ENCODE measurements at places on chromosomes 5 and 9.

DNA sequence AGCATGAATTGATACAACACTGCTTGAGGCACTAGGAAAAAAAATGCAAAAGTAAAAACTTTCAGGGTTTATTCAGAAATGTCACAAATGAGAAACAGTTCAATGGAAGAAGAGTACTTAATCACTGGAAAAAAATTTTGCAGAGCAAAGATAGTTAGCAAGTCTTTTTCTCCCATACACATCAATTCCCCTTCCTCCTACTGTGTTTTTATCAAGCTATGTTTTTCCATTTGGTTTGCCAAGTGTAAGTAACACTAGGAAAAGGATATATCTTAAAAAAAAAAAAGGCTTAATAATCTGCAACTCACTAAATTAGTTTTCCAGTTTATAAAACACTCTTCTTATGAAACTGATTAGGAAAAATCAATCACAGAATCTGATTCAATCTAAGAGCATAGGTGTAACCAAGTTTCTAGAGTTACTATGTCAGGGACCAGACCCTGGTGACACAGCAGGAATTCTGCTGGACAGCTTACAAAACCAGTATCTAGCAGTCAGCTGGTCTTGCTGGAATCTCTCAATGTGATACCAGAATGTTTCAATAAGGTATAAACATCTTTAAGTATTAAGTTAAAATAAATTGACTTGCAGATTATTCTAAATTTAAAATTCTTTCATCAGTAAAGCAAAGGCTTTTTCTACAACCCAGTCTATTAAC, 34.7 kb downstream of the RNF145 start:
- no peak for DNase-seq

DNA sequence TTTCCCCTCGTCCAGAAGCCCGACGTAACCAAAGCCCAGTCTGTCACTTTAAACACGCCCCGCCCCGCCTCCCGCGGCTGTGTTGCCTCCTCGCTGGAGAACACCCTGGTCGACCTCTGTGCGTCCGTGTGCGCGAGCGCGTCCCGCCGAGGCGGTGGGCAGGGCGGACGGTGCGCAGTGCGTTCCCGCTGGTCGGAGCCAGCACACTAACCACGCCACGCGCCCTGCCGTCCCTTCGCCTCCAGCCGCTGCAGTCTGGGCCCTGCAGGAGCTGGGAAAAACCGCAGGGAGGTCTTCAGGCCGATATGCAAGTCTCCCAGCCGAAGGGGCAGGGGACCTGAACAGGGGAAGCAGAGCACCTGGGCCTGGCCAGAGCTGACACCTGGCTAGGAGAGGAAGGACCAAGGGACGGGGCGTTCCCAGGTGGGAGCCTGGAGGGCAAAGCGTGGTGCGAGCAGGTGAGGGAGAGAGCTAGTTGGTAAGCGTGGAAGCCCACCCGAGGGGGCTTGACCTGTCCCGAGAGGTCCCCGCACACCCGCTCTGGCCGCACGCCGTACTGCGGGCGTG, 1.3 kb upstream of the PHPT1 start:
- DNase-seq: no peak

GRCh38 chr5:177510567-177511053, 984 bp upstream of the DOK3 start:
- DNase-seq: no peak

- no peak for DNase-seq
Observed at GRCh38 chr9:21974722-21975409, 19.3 kb downstream of the CDKN2A start.

DNA sequence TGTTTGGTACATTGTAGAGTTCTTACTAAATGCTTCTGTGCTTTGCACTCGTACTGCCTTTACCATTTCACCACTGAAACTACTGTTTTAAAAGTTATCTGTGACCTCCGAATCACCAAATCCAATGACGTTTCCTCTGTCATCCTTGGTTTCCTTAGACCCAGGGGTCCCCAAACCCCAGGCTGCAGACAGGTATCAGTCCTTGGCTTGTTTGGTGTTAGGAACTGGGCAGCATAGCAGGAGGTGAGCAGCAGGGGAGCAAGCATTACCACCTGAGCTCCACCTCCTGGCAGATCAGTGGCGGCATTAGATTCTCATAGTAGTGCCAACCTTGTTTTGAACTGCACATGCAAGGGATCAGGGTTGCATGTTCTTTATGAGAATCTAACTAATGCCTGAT, 26.8 kb upstream of the APC start:
- DNase-seq: no peak

GRCh38 chr5:15929611-15930263, 249.9 kb downstream of the MARCHF11 start:
- no peak for DNase-seq

DNA sequence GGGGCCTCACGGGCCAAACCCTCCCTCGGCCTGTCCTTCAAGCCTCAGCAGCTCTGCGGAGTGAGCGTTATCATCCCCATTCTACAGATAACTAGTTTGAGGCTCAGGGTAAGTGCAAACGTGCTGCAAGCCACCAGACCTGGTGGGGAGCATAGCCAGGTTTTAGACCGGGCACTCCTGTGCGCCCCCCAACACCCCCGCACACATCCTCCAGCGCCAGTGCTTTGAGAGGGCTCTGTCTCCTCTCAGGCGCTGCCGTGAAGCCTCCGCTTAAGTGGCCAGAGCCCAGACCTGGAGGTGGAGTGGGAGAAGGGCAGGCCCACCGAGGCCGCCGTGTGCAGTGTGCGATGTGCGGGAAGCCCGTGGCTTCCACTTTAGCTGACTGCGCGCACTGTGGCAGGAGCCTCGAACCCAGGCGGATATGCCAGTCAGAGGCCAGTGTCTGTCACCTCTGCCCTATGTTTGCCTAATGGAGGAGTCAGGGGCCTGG, 1.6 kb upstream of the MGAT1 start:
- DNase-seq: no peak

- DNase-seq: no peak
Observed at GRCh38 chr5:133048993-133049725, 2.7 kb upstream of the HSPA4 start.

- no peak for DNase-seq
Observed at GRCh38 chr5:38557308-38557710, 863 bp upstream of the LIFR start.

- DNase-seq: no peak
Observed at GRCh38 chr5:111742177-111742994, 14.6 kb downstream of the NREP start.

DNA sequence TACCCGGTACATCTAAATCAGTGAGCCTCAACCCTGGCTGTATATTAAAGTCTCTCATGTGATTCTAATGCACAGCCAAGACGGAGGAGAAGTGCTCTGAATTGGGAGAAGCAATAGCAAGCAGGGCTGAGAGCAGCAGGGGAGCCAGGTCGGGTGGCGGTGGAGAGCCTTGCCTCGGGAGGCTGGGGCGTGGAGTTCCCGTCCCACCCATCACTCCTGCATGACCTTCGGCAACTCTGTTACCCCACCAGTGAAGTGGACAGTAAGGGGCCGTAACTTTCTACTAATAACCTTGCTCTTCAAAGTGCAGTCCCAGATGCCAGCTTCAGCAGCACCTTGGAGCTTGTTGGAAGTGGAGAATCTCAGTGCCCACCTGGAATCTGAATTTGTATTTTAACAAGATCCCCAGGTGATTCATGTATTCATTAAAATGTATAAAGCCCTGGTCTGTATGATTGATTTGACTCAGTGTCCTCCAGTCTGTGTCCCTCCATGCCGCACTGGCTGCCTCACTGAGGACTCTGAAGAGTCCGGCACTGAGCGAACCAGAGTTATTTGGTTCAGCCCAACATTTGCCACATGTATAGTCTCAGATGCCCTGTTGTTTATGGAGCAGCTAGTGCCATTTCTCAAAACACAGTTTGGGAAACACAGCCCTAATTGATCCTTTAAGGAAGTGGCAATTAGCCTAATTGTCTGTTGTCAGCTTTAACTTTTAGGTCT, 6.5 kb downstream of the ERGIC1 start:
- DNase-seq: no peak

- no peak for DNase-seq
Observed at GRCh38 chr5:173745123-173745522, 128.7 kb upstream of the BOD1 start.

GRCh38 chr5:155827949-155828348, 499.0 kb upstream of the SGCD start:
- DNase-seq: no peak

DNA sequence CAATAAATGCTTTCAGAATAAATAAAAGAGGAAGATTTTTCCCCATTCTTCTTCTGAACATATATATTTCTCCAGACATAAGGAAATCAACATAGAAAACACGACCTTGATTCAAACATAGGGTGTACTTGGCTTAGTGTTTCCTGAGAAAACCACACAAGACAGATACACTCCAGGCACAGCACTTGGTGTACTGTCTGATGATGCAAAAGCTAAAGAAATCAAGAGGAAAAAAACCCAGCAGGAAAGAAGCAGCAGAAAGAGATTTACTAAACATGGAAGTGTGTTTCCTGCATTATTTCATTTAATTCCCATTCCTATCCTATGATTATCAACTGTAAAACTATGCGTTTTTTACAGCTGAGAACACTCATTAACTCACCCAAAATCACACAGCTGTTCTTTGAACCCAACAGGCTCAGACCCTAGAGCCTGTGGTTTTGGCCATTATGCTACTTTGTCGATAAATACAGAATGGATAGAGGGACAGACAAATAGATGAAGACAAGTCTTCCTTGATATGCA, 46.1 kb downstream of the NIPAL4 start:
- DNase-seq: no peak

- no peak for DNase-seq
Observed at GRCh38 chr5:116025866-116026265, 6.4 kb upstream of the ARL14EPL start.

DNA sequence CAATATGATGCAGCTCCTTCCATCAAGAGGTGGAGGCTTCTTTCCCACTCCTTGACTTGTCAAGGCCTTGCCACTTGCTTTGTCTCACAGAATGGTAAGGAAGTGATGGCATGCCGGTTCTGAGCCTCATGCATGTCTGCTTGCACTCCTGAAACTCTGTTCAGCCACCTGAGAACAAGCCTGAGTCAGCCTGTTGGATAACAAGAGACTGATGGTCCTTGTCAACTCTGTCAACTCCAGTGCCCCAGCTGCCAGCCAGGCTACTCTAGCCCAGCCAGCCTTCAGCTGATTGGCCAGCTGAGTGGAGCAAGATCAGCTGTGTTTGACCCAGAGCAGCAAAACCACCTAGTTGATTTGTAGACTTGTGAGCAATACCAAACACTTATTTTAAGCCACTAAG, 4.4 kb upstream of the TENT4A start:
- no peak for DNase-seq

DNA sequence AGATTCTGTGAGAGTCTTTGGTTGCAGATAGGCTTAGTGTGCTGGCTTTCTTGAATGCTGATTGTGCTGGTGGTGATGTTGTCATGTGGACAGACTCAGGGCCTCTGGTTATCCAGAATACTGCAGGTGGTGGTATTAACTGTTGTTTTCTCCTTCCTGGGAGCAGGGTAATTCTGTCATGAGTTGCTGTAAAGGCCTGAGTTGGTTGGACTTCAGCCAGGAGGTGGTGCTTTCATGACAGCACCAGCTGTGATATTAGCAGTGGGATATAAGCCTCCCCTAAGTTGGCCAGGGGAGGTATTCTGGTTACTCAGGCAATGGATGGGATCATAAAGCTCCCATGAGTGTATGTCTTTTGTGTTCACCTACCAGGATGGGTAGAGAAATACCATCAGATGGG, 16.4 kb upstream of the RNF180 start:
- DNase-seq: no peak

- DNase-seq: no peak
Observed at GRCh38 chr5:175654339-175654738, 3.5 kb upstream of the HRH2 start.

DNA sequence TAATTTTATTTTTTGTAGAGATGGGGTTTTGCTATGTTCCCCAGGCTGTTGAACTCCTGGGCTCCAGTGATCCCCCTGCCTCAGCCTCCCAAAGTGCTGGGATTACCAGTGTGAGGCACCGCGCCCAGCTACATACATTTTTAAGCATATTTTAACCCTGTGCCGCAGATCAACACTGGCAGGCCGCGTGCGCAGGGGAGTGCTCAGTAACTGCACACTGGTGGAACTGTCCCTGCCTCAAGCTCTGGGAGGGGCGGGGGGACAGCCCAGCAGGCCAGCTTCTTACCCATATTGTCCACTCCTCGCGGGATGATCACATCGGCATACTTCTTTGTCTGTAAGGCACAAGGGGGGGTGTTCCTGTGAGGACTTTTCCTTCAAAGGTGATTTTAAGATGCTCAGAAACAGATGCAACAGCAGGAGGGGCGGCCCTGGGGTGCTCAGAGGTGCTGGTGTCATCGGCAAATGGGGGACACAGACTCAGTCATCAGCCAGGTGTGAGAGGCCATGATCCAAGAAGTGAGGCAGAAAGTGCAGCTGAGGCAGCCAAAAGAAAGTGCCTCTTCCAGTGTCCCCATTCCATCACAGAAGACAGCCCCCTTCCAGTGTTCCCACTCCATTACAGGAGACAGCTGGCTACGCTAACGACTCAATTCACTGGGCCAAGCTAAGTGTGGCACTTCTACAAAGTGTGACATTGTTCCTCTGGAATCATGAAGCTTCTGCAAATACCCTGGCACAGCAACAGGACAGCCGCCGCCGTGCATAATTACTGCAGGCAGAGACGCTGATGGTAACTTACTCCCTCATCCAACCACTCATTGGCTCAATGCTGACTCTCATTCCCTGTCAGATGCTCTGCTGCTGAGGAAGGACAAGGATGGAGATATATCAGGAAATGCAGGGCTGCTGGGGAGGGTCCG, 5.2 kb downstream of the UCK1 start:
- no peak for DNase-seq

DNA sequence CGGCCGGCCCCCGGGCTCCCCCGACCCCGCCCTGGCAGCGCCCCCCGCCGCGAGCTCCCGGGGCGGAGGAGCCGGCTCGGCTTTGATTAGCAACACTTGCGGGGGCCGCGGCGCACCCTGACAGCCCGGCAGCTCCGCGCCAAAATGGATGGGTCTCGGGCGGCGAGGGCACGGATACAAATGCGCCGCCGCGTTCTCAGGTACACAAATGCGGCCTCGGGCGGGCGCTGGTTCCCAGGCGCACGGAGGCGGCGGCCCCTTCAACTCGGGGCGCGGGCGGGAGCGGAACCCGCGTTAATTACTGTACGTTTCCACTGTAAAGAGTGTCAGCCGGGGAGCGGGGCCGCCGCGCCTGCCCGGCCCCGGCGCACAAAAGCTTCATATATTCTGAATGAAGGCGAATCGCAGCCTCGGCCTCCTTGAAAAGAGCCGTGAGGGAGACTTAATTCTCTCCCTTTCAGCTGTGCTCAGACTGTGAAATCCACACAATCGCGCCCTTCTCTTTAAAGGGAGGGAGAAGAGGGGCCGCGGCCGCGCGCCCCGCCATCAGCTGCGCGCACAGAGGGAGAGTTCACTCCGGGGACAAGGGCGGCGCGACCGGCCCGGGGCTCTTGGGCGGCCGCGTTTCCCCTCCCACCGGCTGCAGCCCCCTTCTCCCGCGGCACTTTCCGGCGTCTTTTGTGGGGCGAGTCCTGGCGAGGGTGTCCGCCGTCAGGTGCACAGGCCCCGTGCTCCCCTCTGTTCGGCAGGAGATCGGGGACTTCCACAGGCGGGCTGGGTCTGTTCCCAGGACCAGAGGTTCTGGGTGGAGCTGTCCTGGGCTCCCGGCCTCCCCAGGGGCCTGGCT, 27.0 kb downstream of the MSX2 start:
- DNase-seq: no peak

- DNase-seq: no peak
Observed at GRCh38 chr9:129627556-129628440, 1.8 kb downstream of the NTMT1 start.

All from activated CD8-positive, alpha-beta memory T cell treated with anti-CD3 and anti-CD28 coated beads for 1 hour (primary cell).